Mammary epithelial cell (primary cell): ENCODE measurements at places on chromosomes 12 and 14.
A peak's percentile ranks its signal among the peaks of the same experiment; 100 is the strongest.

- no peak for DNase-seq
These were observed 11.7 kb upstream of the RAB21 start for GRCh38 chr12:71742998-71743397.

GRCh38 chr14:24364841-24365240 lies 3.1 kb upstream of the NFATC4 start:
- no peak for DNase-seq

DNA sequence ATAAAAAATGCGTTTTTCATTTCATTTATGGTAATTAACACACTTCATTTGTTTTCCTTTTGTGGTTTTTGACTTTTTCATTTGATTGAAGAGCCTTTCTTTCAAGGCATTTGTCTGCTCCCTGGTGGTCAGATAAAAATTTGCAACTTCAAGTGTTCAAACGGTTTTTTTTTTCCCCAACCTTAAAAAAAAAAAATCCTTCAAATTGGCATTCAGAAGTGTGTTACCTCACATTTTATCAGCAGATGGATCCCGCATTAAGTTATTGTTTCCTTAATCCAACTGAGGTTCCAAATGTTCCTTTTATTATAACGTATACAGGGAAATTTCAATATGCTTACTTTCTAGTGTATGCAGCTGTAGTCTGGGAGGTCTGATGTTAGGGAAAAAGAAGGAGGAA lies 47.2 kb downstream of the MYF5 start:
- peak; percentile 16 for DNase-seq

GRCh38 chr14:57290751-57291150 lies 22.0 kb downstream of the AP5M1 start:
- no peak for DNase-seq

DNA sequence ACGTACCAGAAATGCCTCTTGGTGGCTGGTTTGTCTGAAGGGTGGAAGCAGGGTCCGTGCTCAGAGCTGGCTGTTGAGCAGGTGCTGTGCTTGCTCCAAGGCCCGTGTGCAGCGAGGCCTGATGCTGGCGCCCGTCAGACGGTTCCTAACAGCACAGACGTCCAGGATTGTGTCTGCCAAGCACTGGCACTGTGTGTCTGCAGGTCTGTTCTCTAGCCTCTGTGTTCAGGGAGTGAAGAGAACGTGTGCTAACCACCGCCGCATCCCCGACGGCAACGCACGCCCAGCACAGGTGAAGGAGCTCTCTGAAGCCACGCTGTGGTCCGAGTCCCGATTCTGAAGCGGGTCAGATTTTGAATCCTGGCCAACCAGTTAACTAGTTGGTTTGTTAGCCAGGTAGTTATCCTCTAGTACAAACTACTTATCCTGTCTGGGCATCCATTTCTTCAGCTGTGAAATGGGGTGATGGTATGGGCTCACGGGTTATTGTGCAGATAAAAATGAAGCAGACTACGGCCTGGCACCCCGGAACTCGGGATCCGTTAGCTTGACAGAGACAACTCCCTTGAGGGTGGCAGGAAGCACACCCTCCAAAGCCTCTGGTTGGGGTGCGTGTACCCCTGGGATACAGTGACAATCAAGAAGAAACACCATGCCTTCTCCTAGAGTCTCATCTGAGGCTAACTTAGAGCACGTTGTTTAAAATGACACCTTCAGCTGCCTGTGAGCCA lies 18.6 kb upstream of the TDRD9 start:
- DNase-seq: no peak

GRCh38 chr14:98900798-98901197 lies 371.2 kb downstream of the BCL11B start:
- DNase-seq: no peak

DNA sequence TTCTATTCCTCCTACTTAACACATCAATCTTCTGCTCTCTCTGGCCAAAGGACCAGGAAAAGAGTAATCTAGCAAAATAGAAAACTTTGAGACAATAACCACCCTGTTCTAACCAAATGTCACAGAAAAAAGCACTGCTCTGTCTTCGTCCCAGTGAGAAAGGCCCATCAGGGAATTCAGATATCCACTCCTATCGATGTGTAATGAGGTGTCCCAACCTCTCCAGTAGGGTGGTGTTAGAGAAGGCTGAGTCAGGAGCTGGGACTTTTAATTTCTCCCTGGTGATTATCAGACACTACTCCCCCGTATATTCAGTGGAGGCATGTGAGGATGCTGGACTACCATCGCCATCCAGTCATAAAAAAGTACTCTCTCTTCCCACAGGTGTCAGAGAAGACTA lies 130.3 kb downstream of the TMTC3 start:
- DNase-seq: no peak

- no peak for DNase-seq
These were observed 264.6 kb downstream of the NELL2 start for GRCh38 chr12:44611538-44611937.

DNA sequence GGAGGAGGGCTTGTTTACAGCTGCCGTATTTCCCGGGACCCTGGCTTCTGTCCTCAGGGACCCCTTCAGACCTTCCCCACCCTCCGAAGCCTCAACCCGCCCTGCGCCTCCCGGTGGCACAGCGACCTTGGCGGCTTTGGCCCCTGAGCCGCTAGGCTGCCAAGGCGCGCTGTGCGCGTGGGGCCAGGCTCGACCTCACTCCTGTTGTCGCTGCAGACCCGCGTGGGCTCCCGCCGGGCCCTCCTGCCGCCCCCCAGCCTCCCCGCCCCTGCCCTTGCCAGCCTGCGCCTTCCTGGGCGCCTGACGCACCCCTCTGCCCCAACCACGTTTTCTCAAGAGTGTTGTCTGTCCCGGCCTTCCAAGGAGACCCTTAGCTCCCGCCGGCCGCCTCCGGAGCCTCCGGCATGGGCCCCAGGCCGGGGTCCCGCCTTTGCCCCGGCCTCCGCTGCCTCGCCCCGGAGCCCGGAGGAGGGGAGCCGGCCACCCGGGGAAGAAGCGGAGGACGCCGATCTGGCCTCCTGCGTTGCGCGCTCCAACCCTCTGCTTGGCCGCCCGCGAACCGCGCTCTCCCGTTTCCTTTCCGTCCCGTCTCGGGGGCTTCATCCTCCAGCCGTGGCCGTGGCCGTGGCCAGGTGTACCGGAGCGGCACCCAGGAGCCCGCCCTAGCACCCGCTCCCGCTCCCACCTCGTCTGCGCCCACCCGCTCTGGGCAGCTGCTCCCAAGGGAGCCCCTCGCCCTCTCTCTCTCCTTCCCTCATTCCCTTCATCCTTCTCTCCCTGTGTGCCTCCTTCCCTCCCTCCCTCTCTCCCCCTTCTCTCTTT lies 19.9 kb downstream of the PPP2R5C start:
- peak; percentile 32 for DNase-seq

GRCh38 chr12:79067977-79068376 lies 203.4 kb downstream of the SYT1 start:
- no peak for DNase-seq

DNA sequence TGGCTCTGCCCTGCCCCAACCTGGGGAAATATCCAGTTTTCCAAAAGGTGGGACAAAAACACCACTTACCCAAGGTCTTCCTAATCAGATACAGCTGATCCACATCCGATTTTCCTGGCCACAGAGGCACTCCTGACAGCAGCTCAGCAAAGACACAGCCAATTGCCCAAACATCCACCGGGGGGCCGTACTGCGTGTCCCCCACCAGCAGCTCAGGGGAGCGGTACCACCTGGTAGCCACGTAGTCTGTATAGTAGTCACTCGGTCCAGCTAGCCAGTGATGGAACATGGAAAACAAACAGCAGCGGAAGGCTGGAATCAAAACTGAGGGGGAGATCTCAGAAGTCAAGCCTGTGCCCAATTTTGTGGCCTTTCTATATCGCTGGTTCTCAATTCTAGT lies 28.8 kb downstream of the DMAC2L start:
- DNase-seq: no peak

- no peak for DNase-seq
These were observed 411.1 kb downstream of the NRXN3 start for GRCh38 chr14:78581229-78581628.

DNA sequence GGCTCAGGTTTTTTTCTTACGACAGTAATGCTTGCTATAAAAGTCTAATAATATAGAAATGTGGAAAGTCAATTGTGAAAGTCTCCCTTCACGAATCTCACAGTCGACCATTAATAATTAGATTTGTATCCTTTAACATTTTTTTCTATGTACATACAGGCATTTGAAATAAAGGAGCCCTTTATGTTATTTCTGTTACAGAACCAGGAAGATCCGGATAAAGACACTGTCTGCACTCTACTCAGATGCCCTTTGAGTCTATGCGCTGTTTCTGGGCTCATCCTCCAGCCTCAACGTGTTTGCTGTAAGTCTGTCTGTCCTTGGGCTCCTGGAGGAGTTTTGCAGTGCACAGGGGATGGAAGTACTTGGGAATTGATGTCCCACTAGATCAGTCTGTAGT lies 212.2 kb upstream of the ATP2B1 start:
- DNase-seq: no peak

DNA sequence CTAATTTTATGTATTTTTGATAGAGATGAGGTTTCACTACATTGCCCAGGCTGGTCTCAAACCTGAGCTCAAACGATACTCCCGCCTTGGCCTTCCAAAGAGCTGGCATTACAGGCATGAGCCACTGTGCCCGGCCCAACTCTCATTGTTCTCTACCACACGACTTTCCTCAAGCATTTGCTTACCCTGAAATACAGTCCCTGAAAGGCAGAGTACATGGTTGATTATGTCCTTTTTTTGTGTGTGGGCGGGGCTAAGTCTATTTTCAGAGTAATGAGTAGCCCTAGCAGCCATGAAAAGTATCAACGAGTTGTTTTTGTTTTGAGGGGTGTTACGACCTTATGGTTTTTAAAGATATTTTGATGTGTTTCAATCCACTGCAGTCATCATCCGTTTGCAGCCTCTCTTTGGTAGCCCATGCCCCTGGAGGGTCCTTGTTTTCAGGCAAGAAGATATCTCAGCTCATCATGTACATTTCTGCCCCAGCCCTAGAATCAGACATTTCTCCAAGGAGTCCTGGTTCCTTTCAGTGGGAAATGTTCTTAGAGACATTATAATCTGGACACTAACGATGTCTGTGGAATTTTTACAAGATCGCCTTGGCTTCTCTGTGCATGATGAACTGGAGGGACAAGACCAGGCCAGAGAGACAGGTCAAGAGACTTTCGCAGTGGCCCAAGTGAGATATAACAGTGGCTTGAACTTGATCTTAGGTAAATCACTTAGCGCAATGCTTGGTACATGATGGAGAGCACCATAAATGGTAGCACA lies 8.7 kb downstream of the ACACB start:
- no peak for DNase-seq
